Tibial nerve (tissue), 4 donors: ENCODE measurements at places on chromosomes 2 and 18.

DNA sequence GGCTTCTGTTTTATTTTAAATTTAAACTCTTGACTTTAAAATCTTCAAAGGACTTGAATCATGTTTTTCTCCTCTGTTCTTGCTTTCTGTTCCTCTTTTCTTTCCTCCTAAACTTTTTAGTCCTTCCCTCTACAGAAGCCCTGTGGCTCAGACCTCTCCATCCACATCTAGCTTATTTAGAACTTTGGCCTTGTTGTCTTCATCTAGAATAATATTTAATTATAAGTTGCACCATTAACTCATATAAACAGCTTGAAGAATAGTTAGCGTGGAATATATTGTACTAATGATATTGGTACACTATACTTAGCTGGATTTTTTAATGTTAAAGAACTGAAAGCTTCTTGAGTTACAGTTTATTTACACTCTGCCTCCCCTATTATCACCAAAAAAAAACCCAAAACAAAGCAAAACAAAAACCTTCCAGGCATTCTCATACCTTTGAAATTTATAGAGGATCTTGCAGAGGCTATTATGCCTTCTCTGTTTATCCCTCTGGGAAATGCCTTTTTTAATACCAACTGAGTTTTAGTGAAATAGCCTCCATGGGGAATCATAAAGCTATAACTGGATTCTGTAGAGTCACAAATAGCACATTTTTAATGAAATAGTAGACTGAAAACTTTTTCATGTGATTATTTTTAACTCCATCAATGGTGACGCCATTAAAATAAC lies 9.2 kb upstream of the CCDC141 start:
- no peak for DNase-seq

DNA sequence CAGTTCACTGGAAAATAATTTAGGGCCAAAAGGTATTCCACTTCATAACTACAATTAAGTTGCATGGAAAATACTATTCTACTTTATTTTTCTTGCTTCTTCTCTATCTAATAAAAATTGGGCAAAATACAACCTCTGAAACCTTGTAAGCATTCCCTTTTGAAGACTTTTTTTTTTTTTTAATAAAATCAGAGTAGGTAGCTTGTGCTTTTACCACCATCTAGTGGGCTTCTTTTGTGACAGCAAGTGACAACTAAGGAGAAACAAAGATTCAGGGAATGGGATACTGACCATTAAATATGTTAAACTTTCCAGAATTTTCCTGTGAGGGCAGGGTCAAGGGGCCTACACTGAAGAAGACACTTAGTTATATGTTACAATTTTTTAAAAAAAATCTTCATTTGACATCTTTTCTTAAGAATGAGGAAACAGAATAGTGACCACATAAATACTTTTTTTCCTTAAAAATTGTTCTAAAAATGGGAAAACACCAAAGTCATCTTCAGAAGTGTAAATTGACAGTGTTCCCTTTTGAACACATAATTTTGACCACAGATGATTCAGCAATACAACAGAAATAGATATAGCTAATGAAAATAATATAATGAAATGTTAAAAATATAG lies 1183.2 kb upstream of the ACVR2A start:
- DNase-seq: no peak

GRCh38 chr2:21123473-21124393 lies at the start of gene TDRD15:
Gene TDRD15, plus strand, starts transcription at chr2:21123968. Its CDS starts 13,500 bp downstream, at chr2:21137468.
- DNase-seq: no peak

GRCh38 chr2:241844831-241845578 lies 13.7 kb downstream of the PDCD1 start:
- DNase-seq: no peak

DNA sequence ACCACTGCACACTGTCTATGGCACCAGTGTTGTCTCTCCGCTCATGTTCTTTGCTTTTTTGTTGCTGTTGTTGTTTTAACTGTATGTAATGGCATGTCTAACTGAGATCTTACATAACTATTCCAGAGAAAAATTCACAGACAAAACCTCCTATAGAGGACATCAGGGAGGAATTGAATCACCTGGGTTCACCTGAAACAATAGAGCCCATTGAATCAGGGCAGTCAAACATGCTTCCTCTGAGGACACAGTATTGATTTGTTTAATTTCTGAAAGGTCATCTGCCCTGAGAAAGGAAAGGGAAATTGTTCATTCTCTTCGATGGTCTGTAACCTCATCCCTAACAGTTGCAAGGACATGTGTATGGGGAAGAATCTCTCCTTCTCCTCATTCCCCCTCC lies 237.5 kb downstream of the SRBD1 start:
- DNase-seq: no peak

GRCh38 chr2:17958466-17959092 lies 80.1 kb downstream of the KCNS3 start:
- DNase-seq: no peak

GRCh38 chr18:39313992-39314391 lies 1748.4 kb upstream of the CELF4 start:
- DNase-seq: no peak

- DNase-seq: no peak
These were observed 344.0 kb upstream of the VWC2L start for GRCh38 chr2:214066862-214067261.

DNA sequence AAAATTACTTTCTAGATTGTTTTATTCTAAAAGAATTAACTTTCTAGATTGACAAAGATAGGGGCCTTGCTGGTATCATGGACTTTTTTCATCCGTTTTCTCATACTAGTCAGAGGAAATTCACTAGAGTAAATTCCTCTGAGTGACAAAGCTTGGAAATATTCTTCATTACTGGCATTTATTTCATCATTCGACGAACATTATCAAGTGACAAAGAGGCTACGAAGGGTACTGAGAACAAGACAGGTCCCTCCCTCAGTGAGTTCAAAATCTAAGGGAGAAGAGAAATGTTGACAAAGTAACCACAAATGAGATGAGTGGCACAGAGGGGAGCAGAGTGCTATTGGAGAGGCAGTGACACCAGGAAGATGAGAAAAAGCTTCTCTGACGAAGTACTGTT lies 4.3 kb downstream of the EPG5 start:
- no peak for DNase-seq

DNA sequence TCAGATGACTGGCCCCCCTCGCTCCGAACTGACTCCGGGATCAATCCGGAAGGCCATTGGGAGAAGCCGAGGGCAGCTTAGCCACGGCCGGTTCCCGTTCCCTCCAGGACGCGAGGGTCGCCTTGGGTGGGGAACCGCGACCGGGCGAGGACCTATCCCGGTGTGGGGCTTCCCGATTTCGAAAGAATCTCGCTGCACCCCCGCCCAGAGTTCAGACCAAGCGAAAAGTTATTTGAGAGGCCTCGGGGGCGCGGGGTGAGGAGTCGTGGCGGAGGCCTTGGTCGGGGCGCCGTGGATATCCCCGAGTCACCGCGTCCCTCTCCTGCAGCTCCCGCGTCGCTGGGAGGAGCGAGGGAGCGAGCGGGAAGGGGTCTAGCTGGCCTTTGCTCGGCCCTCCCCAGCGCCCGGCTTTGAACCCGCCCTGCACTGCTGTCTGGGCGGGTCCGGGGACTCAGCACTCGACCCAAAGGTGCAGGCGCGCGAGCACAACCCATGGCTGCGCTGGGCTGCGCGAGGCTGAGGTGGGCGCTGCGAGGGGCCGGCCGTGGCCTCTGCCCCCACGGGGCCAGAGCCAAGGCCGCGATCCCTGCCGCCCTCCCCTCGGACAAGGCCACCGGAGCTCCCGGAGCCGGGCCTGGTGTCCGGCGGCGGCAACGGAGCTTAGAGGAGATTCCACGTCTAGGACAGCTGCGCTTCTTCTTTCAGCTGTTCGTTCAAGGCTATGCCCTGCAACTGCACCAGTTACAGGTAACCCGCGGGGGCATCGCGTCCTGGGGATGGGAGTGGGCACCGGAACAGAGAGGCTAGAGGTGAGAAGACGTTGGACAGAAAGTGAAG lies at the start of gene CYP27A1:
Gene CYP27A1 (plus strand): TSS at position 457 of the 837 bp plus-strand sequence. CDS start 36 bp downstream, at position 493.
- DNase-seq: peak; percentile 49

GRCh38 chr2:125711075-125711474 lies 944.9 kb upstream of the GYPC start:
- DNase-seq: no peak

DNA sequence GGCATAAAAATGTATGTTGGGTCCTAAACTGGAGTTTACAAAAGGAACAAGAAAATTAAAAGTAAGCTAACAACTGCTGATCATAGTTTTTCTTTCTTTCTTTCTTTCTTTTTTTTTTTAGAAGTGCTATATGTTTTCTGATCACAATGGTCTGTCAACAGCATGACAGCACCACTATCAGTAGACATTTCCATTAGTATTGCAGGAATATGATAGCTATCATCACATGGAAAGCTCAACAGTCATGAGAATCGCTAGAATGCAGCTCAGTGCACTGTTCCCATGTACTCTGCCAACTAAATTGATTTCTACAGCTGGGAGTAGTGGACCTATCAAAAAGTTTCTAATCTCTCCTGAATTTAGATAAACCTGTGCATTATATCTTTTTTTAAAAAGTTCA lies 950.3 kb upstream of the ACVR2A start:
- DNase-seq: no peak

- DNase-seq: peak; percentile 68
These were observed 4.7 kb upstream of the ITSN2 start for GRCh38 chr2:24365051-24365450.

DNA sequence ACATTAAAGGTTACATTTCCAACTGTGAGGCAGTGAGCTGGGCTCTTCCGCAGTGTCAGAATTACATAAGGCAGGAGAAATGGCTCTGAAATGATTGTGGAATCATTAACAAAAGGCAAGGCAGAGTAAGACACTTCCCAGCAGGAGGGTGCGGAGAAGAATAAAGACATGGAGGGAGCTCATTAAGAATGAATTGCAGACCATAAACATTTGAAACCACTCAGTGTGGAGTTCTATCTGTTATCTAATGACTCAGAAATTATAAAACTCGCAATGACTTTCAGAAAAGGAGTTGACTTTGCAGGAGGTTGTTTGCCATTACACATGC lies 77.0 kb downstream of the SMIM21 start:
- DNase-seq: no peak

DNA sequence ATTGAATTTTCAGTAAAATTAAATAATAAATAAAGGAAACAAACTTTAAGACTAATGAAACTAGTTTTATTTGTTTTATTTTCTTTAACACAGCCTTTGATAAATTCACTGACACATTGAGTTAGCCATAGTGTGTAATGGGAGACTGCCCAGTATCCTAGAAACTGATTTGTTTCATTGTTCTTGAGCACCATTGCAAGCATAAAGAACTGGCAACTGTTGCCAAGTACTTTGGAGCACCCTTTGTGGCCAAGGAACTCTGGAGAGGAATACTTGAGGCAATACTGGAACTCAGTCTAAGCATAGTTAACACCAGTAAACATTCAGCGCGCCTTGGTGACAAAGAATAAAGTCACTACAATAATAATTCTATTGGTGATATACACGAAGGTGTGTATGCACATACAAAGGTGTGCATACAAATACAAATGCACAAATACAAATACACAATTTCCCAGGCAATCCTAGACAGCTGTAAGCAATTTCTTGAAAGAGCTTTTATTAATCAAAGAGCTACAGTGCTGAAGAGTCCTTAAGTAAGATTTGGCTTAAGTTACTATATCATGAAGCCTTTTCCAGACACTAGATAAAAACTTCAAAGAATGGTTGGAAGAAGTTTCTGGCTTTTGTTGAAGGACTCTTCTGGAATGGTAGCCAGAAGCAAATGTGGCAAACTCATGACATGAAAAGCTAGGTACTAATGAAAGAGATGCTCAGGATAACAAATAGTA lies 1371.2 kb downstream of the LRP1B start:
- DNase-seq: no peak

DNA sequence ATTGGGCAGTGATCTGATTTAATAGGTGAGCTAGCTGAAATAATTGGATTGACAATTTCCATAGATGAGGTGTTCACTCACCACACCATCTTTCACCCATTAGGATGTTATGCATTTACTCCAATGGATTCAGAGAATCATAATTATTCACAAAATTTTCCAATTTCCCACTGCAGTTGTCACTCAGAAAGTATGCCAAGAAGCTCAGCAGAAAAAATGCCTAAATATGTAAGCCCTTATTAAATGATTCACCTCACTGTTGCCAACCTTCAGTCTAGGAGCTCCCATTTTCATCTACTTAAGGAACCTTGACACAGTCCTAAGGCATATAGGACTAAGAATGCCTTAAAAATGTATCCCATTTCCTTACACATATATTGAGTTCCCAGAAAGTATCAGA lies 94.3 kb downstream of the MBD2 start:
- DNase-seq: no peak

- DNase-seq: no peak
These were observed 176.1 kb upstream of the ZFP36L2 start for GRCh38 chr2:43402452-43402937.

- DNase-seq: no peak
These were observed 35.9 kb upstream of the MYO1B start for GRCh38 chr2:191209340-191209739.

DNA sequence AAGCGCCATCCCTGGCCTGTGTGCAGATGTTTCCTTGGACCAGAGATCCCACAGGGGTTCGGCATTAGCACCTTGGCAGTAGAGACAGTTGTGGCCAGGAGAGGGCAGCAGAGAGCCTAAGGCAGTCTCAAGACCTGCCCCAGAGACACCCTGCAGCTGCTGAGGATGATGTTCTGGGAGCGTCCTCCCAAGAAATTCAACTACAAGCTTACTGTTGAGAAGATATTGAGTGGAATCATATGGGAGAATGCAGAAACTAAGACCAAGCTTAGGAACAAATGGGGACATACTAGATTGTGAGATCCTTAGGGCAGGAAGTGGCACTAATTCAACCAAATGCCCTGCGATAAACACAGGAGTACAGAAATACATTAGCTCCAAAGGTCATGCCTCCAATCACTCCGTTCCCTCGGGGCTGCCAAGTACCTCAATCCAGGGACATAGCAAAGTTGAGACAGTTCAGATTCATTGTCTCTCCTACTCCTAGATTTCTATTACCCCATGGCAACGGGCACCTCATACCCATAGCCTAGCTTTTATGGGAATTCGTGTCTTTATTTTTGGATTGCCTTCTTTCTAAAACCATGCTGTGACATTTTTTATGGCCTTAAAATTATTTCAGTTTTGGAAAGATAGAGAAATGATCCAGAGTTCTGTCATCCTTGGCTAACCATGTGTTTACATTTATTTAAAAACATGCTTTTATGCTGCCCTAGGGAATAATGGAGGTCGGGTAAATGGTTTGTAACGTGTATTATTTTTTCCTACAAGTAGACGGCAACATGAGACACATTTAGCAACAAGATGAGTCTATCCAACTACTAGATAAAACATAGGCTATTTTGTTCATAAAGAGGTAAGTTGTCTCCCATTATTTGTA lies 2.2 kb upstream of the ERMN start:
- DNase-seq: peak; percentile 91

GRCh38 chr2:205574001-205574400 lies 108.3 kb upstream of the NRP2 start:
- DNase-seq: no peak

- DNase-seq: no peak
These were observed 4.3 kb upstream of the NAGK start for GRCh38 chr2:71064110-71064611.

GRCh38 chr2:2657121-2657962 lies 326.3 kb upstream of the MYT1L start:
- DNase-seq: no peak
